ENCODE measurements at places on chromosomes 2 and 18.

- DNase-seq: no peak
Measured at GRCh38 chr2:39431592-39432316, 5.3 kb downstream of the MAP4K3 start.

- DNase-seq: no peak
Measured at GRCh38 chr2:109125593-109126500, 3.2 kb upstream of the SH3RF3 start.

DNA sequence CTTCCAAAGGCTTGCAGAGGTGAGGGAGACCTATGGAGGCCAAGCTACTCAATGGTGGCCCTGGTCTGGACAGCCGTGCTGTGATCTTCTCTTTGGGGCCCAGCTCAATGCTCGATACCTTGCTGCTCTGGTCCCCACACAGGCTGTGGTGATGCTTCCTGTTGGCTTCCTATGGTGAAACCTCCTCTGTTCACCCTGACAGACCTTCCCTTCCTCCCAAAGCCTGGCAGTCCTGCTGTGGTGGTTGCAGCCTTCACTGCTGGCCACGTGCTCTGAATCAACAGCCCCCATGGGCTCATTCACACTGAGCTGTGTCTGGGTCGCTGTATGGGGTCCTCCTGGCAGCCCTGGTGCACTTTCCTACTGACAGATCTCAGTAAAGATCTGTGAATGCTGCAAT, 31.0 kb upstream of the GALR1 start:
- no peak for DNase-seq

DNA sequence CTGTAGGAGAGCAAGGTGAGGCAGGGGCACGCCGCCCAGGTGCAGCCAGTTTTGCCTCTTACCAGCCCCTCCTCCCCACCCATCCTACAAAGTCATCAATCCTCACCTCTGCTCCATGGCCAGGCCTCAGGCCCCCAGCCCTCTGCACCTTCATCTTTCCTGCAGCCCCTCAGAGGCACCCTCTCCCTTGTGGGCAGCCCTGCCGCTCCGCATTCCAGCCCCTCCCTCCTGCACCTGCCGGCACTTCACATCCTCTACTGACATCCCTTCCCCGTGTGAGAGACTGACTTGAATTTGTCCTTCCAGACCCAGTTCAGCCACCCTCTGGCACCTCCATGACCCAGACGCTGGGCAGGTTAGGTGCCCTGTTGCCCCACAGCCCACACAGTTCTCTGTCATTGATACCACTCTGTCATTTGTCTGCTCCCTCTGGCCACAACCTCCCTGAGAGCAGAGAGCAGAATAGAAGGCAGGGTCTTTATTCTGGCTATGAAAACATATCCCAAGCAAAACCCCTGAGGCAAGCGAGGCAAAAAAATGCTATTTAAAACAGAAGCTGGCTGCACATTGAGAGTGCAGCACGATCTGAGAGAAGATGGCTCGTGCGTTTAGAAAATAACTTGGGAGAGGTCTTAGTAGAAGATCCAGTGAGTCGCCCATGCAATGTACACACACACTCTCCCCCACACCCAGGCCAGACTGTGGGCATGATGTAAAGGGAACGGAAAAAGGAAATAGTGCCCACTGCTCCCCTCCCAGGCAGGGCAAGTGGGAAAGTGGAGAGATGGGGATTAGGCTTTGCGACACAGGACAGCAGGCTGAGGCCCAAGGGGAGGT, 25.9 kb downstream of the SDC1 start:
- DNase-seq: no peak

GRCh38 chr2:181472990-181473389, 15.8 kb downstream of the ITGA4 start:
- DNase-seq: no peak

GRCh38 chr2:85791704-85792565, 38.1 kb downstream of the ATOH8 start:
- DNase-seq: no peak

- no peak for DNase-seq
Measured at GRCh38 chr2:19529677-19530076, 171.3 kb upstream of the OSR1 start.

DNA sequence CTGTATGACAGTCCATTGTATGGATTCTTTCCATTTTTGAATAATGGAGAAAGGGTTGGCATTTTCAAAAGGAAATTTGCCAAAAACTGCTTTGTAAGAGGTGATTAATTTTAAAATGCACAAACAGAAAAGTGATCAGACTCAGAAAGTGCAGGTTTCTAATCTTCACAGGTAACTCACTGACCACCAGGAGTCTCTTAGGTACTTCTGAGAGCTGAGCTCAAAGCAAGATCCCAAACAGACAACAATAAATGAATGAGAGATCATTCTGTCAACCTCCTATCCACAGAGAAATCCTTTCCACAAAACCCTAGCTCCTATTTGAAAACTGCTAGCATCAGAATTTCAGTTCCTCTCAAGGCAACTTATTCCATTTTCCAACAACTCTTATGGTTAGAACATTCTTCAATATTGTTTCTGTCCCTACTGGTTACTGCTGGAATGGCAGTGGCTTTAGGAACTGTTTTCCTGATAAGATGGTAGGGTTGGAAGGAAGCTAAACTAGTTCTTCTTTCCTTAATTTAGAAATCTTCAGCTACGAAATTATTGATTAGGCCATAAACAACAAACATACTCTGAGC, 20.6 kb upstream of the HAAO start:
- no peak for DNase-seq

Data from stimulated activated CD4-positive, alpha-beta T cell treated with anti-CD3 and anti-CD28 coated beads, Interleukin-12 subunit alpha, Interleukin-12 subunit beta, amount 100 ng/mL, for 24 hours (primary cell).